B cell (primary cell): ENCODE measurements at places on chromosomes 11 and 22. TPM values are rescaled to one million over a fixed set of nuclear protein-coding genes. Genes with fewer than 3 reads are reported as not detected.

Gene PAMR1
- not detected in 2 replicates for total RNA-seq

Gene C1QTNF4
- total RNA-seq, result not detected in 2 replicates

Gene PHOX2A
- total RNA-seq, result not detected in 2 replicates

Gene CASP5
- 0.29 TPM in 1 of 2 replicates, not detected in the other for total RNA-seq

Gene TH
- total RNA-seq, result not detected in 2 replicates

Gene C11orf21
- total RNA-seq, result 21.9 and 22.8 TPM in 2 replicates

Gene OR2AT4
- not detected in 2 replicates for total RNA-seq

Gene NAALADL1
- 23.0 and 24.3 TPM in 2 replicates for total RNA-seq

Gene OR52E8
- total RNA-seq, result not detected in 2 replicates

Gene ACCS
- total RNA-seq, result 56.2 and 59.5 TPM in 2 replicates

Gene LRRC51
- total RNA-seq, result 5.5 and 7.7 TPM in 2 replicates

Gene OR5A1
- not detected in 2 replicates for total RNA-seq

Gene PPP2R5B
- 22.6 and 24.2 TPM in 2 replicates for total RNA-seq
